ENCODE measurements at places on chromosomes 5 and 9. TPM values are rescaled to one million over a fixed set of nuclear protein-coding genes. Genes with fewer than 3 reads are reported as not detected.
A peak's percentile ranks its signal among the peaks of the same experiment; 100 is the strongest.

Gene LMX1B
- 6.8 TPM for total RNA-seq

Gene GABBR2
- not detected for total RNA-seq

Gene APBA1
- total RNA-seq, result 12.3 TPM

Gene PHYHD1
- 39.1 TPM for total RNA-seq

Gene ABL1
- 40.4 TPM for total RNA-seq

- no peak for DNase-seq
Measured at GRCh38 chr5:61431923-61432620, 100.0 kb downstream of the ZSWIM6 start.

DNA sequence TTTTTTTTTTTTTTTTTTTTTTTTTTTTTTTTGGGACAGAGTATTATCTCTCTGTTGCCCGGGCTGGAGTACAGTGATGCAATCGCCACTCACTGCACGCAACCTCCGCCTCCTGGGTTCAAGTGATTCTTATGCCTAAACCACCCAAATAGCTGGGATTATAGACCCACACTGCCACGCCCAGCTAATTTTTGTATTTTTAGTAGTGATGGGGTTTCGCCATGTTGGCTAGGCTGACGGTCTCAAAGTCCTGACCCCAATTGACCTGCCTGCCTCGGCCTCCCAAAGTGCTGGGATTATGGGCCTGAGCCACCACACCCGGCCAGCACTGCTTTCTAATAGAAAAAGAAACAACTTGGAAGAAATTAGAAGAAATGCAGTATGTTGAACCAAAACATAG, 39.2 kb downstream of the TTC1 start:
- DNase-seq, result peak; percentile 68

- DNase-seq, result no peak
Measured at GRCh38 chr5:116469631-116470030, 105.0 kb downstream of the SEMA6A start.

GRCh38 chr9:28439688-28440087, 866.4 kb upstream of the C9orf72 start:
- DNase-seq, result no peak

DNA sequence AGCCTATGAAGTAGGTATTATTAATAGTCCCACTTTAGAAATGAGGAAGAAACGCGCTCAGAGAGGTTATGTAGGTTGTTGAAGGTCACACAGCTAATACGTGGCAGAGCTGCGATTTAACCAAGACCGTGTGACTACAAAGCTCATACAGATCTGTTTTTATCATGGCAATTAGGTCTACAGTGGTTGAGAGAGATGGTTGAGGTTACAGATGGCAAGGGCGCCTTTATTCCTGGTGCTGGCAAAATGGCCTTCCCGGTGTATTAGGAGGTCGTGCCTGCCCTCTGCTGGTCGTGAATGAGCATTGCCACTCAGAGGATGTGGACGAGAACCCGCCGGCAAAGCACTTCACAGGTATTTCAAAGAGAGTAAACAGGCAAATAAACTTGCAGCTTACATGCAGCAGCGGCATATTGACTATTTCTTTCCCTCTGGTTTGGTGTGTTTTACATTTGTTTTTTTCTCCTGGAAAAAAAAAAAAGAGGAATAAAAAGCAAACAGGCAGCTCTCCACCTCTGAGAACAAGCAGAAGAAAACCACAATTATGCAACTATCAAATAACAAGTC, 65.3 kb upstream of the EGFLAM start:
- DNase-seq, result peak; percentile 74

GRCh38 chr5:6721442-6721841, 8.2 kb downstream of the TENT4A start:
- no peak for DNase-seq

All from suprapubic skin (tissue), 4 donors.